Effector memory CD8-positive, alpha-beta T cell (primary cell): ENCODE measurements at places on chromosomes 7 and 10.

DNA sequence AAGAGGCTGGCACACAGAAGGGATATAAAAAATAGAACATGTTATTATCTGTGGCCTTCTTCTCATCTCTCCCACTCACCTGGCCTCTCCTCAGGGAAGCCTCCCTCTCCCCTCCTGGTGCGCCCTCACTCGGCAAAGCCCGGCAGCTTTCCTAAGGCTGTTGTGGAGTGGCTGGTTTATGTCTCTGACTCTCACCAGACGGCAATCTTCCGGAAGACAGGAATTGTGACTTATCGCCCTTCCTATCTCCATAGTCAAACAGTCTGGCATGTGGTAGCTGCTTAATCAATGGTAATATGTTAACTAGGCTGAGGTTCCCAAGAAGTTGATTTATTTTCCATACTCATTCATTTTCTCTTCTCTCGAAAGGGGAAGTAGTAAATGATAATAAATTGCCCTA is 78.7 kb downstream of the ATXN7L1 start:
- H3K36me3 ChIP-seq: peaks cover 3% of the 10 kb centered on the region
- no peaks in the 10 kb centered on the region for H3K27me3 ChIP-seq
- no peak overlapping the region for H3K4me3 ChIP-seq
- H3K4me1 ChIP-seq: peaks cover 37% of the 10 kb centered on the region
- DNase-seq: no peak

GRCh38 chr10:28807760-28808613 is 130.7 kb downstream of the BAMBI start:
- no peak overlapping the region for H3K4me3 ChIP-seq
- no peak for DNase-seq
- no peak overlapping the region for H3K27ac ChIP-seq
- no peaks in the 10 kb centered on the region for H3K36me3 ChIP-seq
- H3K27me3 ChIP-seq: peaks cover 61% of the 10 kb centered on the region

DNA sequence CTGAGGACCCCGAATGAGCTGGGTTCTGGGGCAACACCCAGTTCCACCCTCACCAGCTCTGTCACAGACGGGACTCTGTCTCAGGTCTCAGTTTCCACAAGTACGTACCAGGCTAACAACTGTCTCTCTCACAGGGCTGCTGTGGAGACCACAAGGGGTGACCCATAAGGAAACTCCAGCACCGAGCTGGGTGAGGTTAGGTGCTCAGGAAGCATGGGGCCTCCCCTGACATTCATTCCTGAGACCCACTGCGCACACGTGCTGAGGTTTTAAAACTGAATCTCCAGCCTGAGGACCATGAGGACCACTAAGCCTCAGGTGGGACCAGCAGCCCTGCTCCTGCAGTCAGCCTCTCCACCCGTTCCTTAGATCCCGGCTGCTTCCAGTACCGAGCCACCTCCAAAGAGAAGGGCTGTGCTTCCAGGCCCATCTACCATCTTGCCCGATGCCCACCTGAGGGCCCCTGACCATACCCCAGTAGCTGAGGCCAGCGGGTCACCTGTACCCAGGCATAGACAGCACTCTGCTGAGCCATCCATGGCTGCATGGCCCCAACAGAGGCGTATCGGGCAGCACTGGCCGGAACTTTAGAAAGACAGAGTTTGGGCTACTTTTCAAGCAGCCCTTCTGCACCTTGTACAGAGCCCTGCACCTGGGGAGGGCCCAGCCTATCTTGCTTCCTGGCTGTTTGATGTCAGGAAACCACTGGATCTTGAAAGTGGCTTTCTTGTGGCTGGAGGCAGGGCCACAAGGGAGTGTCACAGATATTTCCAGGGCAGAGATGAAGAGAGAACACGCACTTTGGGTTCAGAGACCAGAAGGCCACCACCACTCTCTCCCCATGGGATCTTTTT is 18.7 kb downstream of the HSPA12A start:
- peaks cover 17% of the 10 kb centered on the region for H3K4me1 ChIP-seq
- no peak overlapping the region for H3K27ac ChIP-seq
- H3K4me3 ChIP-seq: peak overlapping the region; percentile 25
- peaks cover 68% of the 10 kb centered on the region for H3K27me3 ChIP-seq
- H3K36me3 ChIP-seq: peaks cover 4% of the 10 kb centered on the region

- no peaks in the 10 kb centered on the region for H3K27me3 ChIP-seq
- H3K27ac ChIP-seq: no peak overlapping the region
- H3K4me3 ChIP-seq: no peak overlapping the region
- H3K36me3 ChIP-seq: no peaks in the 10 kb centered on the region
Observed at GRCh38 chr7:82005056-82005455, 235.2 kb upstream of the HGF start.

GRCh38 chr10:110074758-110075671 is 67.2 kb downstream of the ADD3 start:
- H3K4me1 ChIP-seq: peaks cover 59% of the 10 kb centered on the region
- no peaks in the 10 kb centered on the region for H3K27me3 ChIP-seq
- no peak for DNase-seq
- peak overlapping the region; percentile 47 for H3K4me3 ChIP-seq
- H3K36me3 ChIP-seq: peaks cover 11% of the 10 kb centered on the region

DNA sequence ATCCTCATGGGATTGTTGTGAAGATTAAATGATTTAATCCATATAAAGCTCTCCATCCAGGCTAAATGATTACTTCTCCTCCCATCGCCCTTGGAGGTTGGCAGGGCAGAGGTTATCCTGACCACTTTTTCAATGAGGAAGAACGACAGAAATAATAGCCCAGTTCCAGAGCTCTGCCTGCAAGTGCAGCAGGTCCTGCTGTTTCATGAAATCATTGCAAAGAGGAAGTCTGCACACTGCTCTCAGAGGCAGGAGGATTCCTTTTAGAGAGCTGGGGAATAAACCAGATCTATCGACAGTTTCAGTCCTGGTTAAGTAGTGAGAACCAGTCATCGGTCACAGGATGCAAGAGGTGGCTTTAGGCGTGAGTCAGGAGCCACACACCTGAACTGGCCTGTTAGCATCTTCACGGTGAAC is 25.0 kb upstream of the CDH23 start:
- H3K36me3 ChIP-seq: no peaks in the 10 kb centered on the region
- H3K27ac ChIP-seq: no peak overlapping the region
- DNase-seq: no peak

- peaks cover 89% of the 10 kb centered on the region for H3K4me1 ChIP-seq
- no peaks in the 10 kb centered on the region for H3K27me3 ChIP-seq
- H3K36me3 ChIP-seq: peaks cover 37% of the 10 kb centered on the region
- peak overlapping the region; percentile 92 for H3K27ac ChIP-seq
Observed at GRCh38 chr10:80466724-80467326, 12.7 kb downstream of the TSPAN14 start.

DNA sequence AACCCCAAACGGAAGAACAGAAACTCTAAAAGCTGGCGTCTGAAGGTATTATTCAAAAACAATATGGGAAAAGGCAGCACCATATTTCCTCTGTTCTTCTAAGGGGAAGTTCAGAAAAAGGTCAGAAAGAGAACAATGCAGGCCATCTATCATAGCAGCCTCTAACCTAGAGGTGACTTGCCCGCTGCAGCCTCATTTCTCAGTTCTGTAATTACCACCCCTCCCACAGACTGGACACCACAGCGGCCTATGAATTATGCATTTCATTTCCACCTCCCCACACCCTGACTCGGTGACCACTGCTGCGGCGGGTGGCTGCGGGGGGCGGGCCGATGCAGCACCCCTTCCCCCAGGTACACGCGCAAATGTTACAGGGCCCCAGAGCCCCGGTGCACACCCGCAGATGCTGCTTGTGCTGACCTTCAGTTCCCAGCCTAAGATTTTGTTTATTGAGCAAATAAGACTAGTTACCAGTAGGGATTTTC is 125.5 kb downstream of the CLEC2L start:
- peak overlapping the region; percentile 87 for H3K27ac ChIP-seq
- no peak for DNase-seq
- no peaks in the 10 kb centered on the region for H3K36me3 ChIP-seq
- H3K4me3 ChIP-seq: no peak overlapping the region
- H3K27me3 ChIP-seq: no peaks in the 10 kb centered on the region
- H3K4me1 ChIP-seq: peaks cover 21% of the 10 kb centered on the region
